ENCODE measurements at places on chromosomes 5 and 9.
A peak's percentile ranks its signal among the peaks of the same experiment; 100 is the strongest.

DNA sequence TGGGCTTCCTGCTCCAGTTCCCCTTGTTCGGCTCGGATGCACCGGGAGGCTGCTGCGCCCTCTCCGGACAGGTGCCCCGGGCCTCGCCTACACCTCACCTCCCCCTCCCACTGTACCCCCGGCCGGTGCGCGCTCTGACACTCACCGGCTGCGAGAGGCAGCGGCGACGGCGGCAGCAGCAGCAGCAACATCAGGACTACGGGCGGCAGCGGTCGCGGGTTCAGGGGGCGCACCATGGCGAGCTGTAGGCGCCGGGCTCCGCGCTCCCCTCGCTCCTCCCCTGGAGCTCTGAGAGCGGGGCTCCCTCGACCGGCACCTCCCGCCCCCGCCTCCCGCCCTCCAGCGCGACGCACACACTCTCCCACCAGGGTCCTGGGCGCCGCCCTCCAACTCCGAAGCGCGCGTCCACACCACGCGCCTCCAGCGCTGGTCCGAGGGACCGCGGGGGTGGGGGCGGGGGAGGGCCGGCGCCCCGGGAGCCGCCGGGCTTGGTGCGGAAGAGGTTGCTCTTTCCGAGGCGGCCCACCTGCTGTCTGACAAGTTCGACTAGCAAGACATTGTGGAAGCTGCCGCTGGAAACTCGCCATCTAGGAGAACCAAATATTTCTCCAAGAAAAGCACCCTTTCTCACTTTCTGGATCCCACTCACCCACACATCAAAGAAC lies at the start of gene GFRA3:
TSS of gene GFRA3 (minus strand) at position 433 of the 665 bp plus-strand sequence. CDS start at position 236, 197 bp downstream.
- DNase-seq = no peak

DNA sequence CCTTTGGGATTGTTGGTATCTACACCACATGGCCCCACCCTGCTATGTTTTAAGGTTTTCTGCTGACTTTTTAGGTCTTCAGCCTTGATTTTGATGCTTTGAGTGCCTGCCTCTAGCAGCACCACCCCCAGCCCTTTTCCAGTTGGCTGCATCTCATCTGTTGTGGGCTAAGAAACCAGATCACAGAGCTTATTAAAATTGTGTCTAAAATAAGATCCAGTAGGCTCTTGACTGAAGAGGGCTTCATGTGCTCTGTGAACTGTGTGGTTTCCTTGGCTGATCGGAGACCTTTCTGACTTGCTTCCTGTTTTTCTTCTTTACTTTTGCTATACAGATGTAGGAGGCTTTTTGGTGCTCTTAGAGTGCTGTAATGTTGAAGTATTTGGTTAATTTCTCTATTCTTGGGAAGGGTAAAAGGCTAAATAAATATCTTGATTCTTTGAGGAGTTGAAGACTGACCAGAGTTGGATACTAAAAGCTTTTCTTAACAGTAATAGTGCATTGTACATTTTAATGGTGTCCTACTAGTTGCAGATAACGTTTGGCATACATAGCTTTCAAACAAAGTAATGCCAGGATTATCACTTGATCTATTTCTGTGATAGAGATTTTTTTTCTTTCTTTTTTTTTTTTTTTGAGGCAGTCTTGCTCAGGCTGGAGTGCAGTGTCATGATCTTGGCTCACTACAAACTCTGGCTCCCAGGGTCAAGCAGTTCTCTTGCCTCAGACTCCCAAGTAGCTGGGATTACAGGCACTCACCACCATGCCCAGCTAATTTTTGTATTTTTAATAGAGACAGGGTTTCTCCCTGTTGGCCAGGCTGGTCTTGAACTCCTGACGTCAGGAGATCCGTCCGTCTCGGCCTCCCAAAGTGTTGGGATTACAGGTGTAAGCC lies 4.5 kb downstream of the UBE2D2 start:
- DNase-seq = no peak

DNA sequence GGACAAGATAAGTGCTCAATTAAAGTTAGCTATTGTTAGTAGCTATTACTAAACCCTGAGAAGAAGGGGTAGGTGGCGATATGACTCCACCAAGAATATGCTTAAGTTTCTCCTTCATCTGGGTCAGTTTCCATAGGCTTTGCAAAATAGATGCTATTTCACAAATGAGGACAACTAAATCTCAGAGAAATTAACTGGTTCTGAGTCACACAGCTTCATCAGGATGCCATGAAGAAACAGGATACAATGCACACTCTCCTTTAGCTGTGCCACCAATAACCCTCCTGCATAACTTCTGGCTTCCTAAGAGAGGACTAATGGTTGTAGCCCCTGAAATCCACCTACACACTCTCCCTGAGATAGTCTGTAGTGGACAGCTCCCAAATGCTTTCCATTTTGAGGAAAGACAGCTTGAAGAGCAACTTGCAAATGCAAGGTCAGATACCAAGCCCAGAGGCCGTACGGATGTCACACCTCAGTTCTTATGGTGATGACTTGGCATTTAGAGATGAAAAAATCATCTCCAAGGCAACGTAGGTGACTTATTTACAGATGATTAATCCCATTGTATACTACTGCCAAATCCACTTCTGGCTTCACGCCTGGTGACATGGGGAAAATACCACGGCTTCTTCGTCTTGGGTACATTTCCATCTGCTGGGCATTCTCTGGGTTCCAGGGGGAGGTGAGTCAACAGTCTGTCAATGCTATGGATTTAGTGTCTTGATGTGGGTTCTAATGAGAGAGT lies 251.4 kb upstream of the IL12B start:
- peak; percentile 32 for DNase-seq

- DNase-seq = no peak
Observed at GRCh38 chr5:167065794-167066193, 1225.7 kb upstream of the WWC1 start.

- no peak for DNase-seq
Observed at GRCh38 chr5:147190331-147190730, 44.5 kb upstream of the STK32A start.

DNA sequence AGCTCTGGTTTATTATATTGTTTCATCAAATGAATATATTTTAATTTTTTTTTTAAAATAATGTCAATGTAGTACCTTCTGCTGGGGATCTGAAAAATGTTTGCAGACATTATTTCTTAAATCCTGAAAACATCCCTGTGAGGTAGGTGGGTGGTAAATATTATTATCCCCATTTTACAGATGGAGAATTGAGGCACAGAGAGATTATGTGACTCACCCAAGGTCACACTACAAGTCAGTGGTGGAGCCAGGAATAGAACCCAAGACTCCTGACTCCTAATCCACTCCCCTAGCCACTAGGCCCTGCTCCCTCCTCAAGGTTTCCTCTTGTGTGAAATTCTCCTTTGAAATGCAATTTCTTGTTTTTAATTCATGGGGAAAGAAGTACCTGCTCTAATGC lies 171.4 kb downstream of the NIPBL start:
- no peak for DNase-seq

DNA sequence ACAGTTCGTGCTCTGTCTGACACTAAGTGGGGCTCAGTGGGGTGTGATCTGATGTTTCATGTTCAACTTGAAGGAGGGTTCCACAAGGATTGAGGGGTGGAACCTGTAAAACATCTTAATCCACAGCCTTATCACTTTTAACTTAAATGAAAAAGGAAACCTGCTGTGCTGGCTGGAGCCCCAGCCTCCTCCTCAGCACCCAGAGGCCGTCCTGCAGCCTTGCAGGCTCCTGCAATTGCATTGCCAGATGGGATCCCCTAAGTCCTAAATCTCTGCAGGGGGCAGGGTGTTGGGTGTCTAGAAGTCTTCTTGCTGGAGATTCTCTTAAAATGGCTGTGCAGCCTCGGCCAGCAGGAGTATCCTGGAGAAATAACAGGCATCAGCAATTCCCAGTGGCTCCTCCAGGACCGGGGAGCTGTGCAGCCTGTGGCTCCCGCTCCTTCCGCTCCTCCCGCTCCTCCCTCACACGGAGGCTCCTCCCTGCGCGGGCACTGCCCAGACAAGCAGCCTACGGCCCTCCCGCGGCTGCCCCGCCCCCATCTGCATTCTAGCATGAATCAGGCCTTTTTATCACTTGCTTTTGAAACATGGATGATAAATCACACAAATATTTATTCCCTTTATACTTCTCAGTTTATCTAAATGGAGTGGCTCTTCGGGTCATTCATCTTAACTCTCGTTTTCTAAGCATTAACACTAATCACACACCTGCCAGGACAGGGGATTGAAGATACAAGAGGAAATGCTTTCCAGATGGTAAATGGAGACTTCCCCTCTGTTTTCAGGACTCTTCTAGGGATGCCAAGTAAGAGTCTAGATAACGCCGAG lies 131.0 kb downstream of the ADAMTS16 start:
- DNase-seq = peak; percentile 85

GRCh38 chr9:87701931-87702421 lies 23.9 kb upstream of the CTSL start:
- DNase-seq = no peak

Measured in SHP77 (cell line).